Fibroblast of the conjunctiva (primary cell): ENCODE measurements at places on chromosomes 11 and 22.

GRCh38 chr11:64000740-64001483, 14.7 kb downstream of the OTUB1 start:
- DNase-seq = no peak

GRCh38 chr22:45645150-45645525, 26.5 kb upstream of the ATXN10 start:
- no peak for DNase-seq

- no peak for DNase-seq
These were observed 26.8 kb upstream of the RTL6 start for GRCh38 chr22:44524806-44525205.

DNA sequence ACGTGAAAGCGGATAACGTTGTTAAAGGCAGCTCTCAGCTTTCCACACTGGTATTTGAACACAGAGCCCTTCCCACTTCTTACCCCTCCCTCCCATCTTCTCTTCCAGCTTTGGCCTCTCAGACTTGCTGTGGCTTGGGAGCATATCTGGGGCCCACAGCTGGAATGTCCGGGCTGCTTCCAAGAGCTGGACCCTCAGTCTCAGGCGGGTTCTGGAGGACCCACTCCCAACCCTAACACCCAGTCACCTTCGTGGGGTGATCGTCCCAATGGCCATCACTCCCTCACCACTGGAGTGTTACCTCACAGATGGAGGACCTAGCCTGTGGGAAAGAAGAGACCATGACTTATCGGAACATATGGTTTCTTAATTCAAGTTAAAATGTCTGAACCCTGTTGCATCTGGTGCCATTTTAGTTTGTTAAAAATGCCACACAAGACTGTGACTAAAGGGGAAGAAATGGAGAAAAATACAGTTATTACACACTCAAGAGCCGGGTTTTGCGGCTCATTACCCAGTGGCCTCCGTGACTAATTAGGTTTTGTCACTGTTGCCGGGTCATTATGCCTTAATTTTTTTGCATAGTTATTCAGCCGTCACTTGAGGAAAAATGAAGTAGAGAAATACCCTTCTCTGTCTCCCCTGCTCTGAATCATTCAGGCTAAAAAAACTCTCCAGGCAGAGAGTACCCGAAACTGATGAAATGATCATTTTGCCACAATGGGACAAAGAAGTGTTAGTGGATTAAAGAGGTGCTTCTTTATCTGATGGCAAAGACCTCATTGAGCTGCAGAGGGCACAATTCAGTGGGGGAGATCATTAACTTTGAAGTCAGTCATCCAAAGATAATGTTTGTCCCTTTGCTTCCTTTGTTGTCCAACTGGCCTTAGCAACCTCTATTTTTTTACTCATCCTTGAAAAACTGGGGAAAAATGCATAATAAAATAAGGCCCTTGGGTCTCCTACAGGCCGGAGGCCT, 87.2 kb upstream of the HTATIP2 start:
- DNase-seq = no peak

DNA sequence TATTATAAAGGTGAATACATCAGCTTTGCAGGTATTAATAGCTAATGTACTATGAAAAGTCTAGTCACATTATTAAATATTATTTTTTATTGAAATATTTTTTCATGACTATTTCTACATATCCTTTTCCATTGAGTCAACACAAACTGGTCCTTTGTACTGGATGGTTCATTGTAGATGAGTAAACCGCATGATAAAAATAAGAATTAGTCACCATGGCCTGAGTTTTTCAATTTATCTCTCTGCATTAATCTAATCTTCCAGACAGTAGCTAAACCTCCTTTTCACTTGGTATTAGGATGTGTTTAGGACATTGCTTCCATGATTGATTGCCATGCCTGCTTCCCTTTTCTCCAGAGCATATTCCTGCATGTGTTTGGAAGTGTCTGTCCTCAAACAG, 439.4 kb upstream of the ARHGAP42 start:
- DNase-seq = no peak

DNA sequence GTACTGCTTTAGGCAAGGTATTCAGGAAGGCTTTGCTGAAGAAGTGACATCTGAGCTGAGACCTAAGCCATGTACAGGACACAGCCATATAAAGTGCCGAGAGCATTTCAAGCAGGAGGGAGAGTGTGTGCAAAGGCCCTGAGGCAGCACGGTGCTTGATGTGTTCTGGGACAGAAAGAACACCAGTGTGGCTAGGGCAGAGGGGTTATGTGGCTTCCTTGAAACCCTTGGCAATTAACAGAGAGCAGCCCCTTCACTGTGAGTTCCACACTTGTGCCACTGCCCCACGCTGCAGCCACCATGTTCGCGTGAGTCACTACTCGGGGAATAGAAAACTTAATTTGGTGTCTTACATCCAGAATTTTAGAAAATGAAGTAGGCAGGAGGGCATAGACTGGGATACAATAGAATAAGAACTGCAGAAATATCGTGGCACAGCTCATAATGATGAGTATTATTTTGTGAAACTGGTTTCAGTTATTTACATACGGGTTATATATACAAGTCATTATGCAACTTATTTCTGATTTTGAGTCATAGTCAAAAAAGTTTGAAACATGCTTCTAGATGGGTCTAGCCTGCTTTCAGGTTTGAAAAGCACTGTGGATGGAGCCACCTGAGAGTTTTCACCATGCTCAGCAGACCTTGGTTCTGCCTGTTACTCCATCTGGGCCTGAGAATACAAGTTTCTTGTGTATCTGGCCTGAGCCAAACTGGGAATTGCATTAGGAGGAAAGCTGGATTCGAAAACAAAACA, 11.8 kb downstream of the IL10RA start:
- DNase-seq = no peak

DNA sequence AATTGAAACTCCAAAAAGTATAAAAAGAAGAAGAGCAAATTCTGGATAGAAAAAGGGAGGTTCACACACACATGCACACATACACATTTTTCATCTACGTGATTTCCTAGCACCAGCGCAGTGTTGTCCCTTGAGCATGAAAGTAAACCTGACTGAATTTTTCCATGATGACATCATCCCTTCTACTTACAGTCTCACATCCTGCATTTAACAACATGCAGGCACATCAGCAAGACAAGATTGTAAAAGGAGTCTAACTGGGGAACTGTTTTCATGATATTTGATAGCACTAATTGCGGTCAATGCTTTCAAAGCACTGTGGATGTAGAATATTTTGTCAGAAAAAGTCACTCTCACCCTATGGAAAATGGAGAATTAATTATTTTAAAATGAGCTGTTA, 36.6 kb downstream of the GAS2 start:
- peak; percentile 48 for DNase-seq

DNA sequence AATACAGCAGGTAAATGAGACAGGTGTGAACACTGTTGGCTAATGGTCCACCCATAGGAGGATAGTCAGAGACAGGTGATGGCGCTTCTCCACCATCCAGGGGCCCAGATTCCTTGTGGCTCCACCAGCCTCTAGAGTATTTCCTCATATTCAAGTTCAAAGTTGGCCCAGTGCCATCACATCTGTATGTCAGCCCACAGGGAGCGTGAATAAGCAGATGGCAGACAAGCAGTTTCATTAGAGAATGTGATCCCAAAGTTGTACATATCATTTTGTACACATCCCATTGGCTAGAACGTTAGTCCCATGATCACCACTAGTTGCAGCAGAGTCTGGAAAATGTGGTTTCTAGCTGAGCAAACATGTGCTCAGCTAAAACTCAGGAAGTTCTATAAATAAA, 11.0 kb upstream of the CWF19L2 start:
- peak; percentile 17 for DNase-seq
